ENCODE measurements at places on chromosomes 3 and 15. TPM values are rescaled to one million over a fixed set of nuclear protein-coding genes. Genes with fewer than 3 reads are reported as not detected.

MINDY2 gene
- 40.7 TPM for total RNA-seq

THOC7 gene
- 82.7 TPM for total RNA-seq

CSPG5 gene
- 68.6 TPM for total RNA-seq

MUSTN1 gene
- 43.3 TPM for total RNA-seq

FMN1 gene
- 120 TPM for total RNA-seq

ACOX2 gene
- 5.3 TPM for total RNA-seq

CAPN3 gene
- 120 TPM for total RNA-seq

PCSK6 gene
- 51.5 TPM for total RNA-seq

BBX gene
- 124 TPM for total RNA-seq

GALNT15 gene
- 67.8 TPM for total RNA-seq

SLC12A1 gene
- total RNA-seq, result 1.7 TPM

PTX3 gene
- 0.97 TPM for total RNA-seq

LSAMP gene
- total RNA-seq, result 188 TPM

Data from dorsolateral prefrontal cortex (tissue), 122 donors.